Stimulated activated CD4-positive, alpha-beta T cell treated with anti-CD3 and anti-CD28 coated beads, Interleukin-1b, Interleukin-23, amount 100 ng/mL, for 1 hour (primary cell): ENCODE measurements at places on chromosomes 2 and 18.

GRCh38 chr2:179478771-179479170 is 214.1 kb upstream of the SESTD1 start:
- DNase-seq: no peak

DNA sequence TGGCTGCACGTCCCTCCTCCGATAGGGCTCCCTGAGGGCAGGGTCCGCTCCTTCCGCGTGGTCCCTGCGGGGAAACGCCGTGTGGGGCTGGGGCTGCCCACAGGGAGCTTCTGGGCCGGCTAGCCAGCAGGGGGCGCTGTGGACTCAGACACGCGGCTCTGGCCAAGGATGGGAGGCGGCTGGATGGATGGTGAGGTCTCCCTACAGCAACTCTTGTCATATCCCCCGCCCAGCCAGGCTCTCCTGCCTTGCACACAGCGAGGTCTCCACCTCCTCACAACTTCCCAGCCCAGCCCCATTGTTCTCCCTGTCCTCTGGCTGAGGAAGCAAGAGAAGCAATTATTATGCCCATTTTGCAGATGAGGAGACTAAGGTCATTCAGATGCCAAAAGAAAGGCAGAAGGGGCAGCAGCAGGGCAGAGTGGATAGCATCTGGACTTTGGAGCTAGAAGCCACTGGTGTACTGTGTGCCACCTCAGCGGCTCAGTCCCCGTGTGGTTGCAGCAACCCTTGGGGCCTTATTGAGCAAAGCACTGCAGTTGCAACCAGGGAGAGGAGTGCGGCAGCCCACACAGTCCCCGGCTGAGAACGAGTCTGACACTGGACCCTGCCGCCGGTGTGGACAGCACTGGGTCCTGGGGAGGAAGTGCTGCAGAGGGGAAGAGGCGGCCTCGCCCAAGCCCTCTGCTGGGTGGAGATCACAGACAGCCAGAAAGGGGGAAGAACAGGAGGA is 99.0 kb downstream of the ZFP36L2 start:
- peak; percentile 91 for DNase-seq

GRCh38 chr2:241118737-241119505 is 16.8 kb upstream of the MTERF4 start:
- DNase-seq: no peak

- no peak for DNase-seq
Observed at GRCh38 chr2:219465659-219466561, 31.3 kb downstream of the SPEG start.

DNA sequence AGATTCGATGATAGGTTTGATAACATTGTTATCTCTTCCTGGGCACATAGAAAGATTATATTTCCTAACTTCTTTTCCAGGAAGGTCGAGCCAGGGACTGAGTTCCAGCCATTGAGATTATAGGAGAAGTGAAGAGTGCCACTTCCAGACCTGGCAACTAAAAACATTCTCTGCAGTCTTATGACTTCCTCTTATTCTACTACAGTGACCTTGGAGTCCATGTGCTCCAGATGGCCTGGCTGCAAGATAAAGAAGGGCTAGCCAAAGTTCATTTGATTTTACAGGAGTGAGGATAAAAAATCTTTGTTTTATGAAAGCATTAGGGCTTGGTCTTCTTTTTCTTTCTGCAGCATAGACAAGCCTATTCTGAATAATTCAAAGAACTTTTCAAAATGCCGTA is 363.0 kb downstream of the FSIP2 start:
- DNase-seq: no peak

- DNase-seq: no peak
Observed at GRCh38 chr2:184532551-184532950, 65.8 kb upstream of the ZNF804A start.

GRCh38 chr2:44388877-44389276 is 27.1 kb downstream of the CAMKMT start:
- no peak for DNase-seq

DNA sequence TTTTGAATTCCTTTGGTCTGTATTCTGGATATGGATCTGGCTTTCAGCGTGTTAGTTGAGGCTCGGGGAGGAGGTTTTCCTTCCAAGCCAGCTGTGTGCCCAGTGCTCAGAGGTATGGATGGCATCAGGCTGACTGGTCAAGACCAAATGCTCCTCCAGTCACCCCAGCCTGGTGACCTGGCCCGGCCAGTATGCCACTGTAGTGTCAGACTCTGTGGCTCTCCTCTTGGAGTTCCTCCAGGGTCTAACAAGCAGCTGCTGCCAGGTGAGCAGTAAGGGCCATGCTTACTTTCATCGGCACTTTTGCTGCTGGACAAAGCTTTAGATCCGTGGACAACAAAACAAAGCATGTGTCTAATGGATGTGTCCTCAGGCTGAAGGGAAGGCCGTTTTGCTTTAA is 44.1 kb downstream of the CABLES1 start:
- DNase-seq: no peak

- DNase-seq: no peak
Observed at GRCh38 chr2:73642338-73643018, at the start of gene NAT8. TSS of gene NAT8 (minus strand) at chr2:73642422. CDS start at chr2:73641628, 794 bp downstream.

- DNase-seq: no peak
Observed at GRCh38 chr2:210626849-210627248, 70.5 kb downstream of the CPS1 start.

DNA sequence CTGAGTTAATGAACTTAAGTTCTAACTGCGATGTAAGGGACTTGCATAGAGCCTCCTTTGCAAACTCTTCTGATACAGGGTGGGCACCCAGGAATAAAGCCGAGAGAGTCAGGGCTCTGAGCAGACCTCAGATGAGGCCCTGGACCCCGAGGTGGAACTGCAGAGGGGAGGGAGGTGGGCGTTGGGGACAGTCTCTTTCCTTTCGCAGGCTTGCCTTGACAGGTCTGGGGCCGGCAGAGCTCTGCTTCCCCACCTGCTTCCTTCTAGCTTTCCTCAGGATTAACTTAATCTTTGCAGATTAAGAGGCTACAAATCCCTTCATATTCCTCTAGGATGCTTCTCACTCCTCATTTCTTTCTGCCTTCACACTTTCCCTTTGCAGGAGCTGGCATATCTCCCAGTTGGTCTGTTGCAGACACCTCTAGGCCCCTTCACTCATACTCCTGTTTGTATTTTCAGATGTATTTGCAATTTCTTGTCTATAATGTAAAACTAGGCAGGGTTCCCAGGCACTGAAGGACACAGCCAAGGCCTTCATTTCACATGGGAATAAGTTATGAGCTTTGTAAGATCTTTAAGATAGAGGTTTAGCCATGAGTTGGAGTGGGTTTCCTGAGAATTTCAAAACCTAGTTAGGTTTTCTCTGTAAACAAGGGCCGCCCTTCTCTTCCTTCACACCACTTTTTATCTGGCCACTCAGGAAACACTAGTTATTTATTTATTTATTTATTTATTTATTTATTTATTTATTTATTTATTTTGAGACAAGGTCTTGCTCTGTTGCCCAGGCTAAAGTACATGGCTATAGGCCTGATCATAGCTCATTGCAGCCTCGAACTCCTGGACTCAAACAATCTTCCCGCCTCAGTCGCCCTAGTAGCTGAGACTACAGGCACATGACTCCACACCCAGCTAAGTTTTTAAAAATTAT is 70.9 kb downstream of the MTCL1 start:
- DNase-seq: no peak

GRCh38 chr2:136242687-136243277 is 124.8 kb upstream of the CXCR4 start:
- DNase-seq: no peak
